CD4-positive, CD25-positive, alpha-beta regulatory T cell (primary cell): ENCODE measurements at places on chromosomes 3 and 15.

DNA sequence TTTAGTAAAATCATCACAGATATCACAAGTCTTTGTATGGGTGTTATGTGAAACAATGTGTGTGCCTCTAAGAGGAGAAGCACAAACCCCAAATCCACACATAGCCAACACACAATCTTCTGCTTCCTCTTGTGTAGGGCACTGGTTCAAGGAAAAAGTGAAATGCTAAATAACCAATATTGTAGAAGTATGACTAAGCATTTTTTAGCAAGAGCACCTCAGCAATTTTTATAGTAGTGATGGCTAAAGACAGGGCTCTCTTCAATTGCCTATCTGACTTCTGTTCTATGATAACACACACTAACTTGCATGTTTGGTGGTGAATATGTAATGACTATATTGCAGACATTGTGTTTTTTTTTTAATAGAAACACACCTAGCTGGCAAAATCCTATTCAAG is 997.9 kb upstream of the ALCAM start:
- no peak for DNase-seq

- no peak for DNase-seq
Measured at GRCh38 chr3:128824132-128824850, 55.1 kb upstream of the ACAD9 start.

DNA sequence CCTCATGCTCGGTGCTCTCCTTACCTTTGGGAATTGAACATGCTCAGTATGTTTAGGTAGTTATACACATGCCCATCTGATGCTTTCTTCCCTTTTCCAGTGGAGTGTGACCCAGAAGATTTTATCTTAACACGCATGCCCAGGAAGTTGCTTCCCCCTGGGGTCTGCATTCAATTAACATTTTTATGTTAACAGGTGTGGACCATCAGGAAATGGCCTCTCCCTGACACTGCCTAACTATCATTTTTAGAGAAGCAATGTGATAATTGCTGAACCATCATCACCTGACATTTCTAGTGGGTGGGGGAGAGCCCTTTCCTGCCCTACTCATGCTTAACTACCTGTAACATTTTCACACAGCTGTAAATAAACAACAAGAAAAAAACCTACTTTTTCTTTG is 55.1 kb upstream of the TGFBR2 start:
- no peak for DNase-seq

DNA sequence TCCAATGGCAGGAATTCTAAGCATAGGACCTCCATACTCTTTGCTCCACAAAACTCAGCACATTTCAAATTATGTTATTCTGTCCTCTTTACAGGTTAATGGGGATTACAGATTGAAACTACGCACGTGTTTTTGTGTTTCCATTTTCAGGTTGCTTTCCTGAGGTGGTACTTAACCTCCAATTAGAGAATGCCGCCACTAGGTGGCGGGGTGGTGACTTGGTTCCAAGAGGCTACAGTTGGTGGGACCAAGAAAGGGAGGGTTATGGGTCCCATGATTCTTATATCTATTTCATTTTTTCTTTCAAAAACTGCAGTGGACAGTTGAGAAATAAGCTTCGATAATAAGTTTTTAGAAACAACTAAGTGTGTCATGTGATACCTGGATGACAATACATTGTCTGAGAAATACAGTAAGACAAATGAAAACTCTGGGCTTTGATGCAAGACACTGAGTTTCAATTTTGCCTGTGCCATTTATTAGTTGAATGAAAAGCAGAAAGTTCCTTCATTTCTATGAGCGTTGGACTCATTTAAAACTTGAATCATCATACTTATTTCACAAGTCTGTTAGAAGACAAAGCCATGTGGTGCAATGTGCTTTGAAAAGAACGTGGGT is 539.0 kb downstream of the FGF12 start:
- DNase-seq = no peak

- DNase-seq = no peak
Measured at GRCh38 chr3:110974902-110975301, 96.7 kb upstream of the NECTIN3 start.

- DNase-seq = no peak
Measured at GRCh38 chr3:100073714-100074307, 40.5 kb downstream of the FILIP1L start.

- DNase-seq = no peak
Measured at GRCh38 chr3:197001972-197002700, 27.5 kb downstream of the MELTF start.

GRCh38 chr3:112858410-112859069 is 11.9 kb upstream of the CD200R1L start:
- no peak for DNase-seq

DNA sequence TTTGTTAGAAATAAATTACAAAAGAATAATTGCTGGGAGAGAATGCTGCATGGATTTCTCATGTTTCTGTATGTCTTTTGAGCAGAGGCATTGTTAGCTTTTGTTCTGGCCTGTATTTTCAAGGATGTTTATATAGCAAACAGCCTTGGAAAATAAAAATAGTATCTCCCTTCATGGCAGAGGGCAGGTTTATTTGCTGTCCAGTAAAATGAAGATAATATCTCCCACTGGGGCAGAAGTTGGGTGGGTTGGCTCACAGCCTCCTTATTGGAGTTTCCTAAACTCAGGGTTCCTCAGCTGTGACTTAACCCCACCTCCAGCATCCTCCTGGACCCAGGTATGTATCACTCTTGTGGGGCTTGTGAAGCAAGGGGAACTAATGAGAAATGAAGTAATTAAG is 43.7 kb upstream of the THSD4 start:
- DNase-seq = no peak

DNA sequence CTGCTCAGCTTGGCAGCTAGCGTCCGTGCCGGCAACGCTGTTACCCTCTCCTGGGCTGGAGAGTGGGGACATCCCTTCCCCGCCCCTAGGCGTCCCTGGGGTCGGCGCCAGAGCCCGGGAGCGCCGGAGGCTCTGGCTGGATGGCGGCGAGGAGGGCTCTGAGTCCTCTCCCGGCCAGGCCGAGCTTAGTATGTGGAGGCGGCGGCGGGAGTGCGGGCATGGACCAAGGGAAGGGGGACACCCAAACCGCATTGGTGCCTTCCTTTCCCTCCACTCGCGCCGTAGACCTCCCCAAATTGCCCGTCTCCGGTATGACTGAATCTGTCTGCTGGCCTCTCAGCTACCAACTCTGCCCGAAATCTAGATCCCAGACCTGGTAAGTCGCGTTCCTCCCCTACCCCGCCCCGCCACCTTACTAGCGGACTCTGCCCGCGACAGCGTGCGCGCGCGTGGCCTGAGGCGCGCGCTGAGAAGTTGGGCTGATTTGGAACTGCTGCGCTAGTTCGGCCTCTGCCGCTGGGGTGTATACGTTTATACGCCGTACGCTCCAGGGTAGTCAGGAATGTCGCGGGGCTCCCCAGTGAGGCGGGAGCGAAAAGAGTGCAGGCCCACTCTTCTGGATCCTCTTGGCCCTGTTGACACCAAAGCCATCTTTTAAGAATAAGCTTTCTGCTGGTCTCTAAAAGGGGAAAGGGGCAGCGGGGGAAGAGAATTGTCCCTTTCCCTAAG is 12.2 kb downstream of the ZIC1 start:
- no peak for DNase-seq

GRCh38 chr3:142650001-142650693 is 54.0 kb downstream of the PLS1 start:
- no peak for DNase-seq

DNA sequence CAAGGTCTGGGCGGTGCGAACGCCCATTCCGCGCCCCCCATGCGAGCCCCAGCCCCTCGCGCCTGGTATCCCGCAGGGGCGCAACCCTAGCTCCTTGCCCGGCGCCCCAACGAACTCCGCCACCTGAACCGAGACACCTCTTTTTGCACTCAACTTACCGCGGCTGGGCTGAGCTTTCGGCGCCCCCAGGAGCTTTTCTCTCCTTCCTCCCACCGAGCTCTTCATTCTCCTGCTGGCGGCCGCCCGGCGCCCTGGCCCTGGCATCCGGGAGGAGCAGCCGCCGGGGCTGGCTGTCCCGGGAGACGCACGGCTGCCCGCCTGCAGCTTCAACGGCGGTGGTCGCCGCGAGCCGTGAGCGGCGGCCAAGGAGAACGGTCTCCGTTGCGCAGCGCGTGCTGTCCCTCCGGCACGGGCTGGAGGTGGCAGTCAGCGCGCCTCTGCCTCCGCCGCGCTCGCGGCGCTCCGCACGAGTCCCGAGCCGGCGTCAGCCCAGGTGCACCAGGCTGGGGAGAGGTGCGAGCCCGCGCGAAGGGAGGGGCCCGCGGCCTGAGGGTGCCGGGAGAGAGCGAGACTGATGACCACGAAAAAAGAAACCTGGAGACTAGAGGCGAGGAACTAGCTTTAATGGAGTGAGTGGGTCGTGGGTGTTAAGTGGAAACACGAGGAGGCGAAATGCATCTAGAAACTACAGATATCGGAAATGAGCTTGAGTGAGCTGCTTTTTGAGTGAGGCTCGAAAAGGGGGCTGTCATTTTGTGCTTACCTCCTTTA is 621.5 kb upstream of the ZNF385D start:
- no peak for DNase-seq

- no peak for DNase-seq
Measured at GRCh38 chr3:86648087-86648486, 342.9 kb downstream of the VGLL3 start.

DNA sequence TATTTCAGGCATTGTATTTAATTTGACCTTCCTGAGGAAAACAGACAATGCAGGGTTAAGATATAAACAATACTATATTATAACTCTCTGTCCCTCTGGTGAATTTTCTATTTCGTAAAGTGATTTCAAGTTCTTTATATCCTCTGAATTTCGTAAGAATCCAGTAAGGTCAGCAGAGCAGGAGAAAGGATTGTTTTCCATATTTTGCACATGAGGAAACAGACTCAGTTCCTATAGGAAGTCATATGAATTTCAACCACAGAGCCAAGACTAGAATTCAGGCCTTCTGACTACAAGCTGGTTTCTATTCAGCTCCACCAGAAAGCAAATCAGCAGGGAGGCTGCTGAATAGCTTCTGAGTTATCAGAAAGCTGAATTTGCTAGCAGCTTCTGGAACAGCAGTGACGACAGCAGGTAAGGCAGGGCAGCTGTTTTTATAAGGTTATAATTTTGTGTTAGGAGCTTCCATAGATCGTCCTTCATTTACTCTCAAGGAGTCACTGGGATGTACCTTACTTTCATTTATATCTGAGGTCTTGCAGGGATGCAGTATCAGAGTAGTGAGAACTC is 11.1 kb upstream of the PLAAT1 start:
- DNase-seq = no peak

GRCh38 chr3:39124876-39125840 is 17.7 kb downstream of the TTC21A start:
- no peak for DNase-seq

- no peak for DNase-seq
Measured at GRCh38 chr3:131370935-131371687, 10.5 kb upstream of the NUDT16 start.

DNA sequence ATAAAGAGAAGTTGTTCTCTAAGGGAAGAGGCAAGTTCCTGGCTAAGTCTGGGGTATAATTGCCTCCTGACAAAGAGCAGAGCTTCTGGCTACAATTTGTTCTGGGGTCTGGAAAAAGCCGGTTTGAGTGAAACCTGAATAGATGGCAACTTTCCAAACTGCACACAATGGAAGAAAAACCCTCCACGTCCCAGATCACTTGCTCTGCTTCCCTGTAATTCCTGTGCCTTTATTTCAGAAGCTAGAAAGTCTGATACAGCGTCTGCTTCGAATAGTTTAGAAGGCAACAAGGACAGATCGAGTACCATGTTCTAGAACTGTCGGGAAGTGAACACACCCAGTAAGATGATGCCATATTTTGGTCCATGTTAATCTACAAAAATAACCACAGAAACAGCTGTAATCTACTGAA is 1.6 kb upstream of the WDR82 start:
- DNase-seq = no peak

DNA sequence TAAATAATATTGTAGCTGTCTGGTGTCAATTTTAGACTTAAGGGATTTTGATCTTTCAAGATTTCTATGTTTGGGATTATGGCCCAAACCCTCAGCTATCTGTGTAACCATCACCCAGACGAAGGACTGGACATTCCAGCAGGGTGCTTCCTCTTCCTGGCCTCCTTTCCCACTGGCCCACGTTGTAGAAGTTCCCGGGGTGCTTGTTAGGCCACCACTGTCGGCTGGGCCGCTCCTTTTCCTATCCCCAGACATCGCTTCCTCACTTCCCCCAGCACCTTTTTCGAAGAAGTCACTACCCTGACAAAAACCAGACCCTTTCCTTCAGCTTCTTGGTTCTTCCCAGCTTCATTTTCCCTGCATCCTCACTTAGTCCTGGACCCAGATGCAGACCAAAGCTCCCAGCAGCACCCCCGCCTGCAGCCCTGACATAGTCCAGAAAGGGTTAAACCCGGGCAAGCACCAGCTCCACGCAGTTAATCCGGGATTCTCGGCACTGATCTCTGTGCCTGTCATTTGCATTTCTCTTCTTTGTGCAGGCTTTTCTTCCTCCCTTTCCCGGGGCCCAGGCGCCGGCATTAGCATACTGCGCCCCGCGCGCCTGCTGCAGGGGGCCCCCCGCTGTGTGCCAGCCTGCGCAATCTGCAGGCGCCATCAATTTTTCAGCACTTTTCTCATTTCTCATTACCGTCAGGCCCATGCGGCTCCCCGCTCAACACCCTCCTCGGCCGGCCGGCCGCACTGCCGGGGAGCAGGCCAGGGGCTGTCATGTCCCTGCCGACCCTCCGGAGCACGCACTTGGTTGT is 90.6 kb downstream of the ZNF621 start:
- no peak for DNase-seq

DNA sequence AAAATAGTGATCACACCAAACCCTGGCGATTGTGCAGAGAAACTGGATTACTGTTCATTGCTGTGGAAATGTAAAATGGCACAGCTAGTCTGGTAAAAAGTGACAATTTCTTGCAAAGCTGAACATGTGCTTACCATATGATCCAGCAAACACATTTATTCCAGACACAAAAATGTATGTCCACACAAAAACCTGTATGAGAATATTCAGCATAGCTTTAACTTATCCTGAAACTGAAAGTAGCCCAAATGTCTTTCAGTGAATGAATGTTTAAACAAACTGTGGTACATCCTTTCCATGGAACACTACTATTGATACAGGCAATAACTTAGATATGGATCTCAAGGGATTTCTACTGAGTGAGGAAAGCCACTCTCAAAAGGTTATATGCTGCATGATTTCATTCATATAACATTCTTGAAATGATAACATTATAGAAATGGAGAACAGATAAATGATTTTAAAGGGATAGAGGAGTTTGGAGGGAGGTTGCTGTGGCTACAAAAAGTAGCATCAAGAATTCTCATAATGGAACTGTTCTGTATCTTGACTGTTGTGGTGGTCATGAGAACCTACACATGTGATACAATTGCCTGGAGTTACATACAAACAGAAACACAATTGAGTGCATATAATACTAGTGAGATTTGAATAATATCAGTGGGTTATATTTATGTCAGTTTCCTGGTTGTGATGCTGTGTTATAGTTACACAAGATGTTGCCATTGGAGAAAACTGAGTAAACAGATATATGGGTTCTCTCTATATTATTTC is 70.7 kb upstream of the DPH6 start:
- DNase-seq = no peak
